ENCODE measurements at places on chromosomes 12 and 14. TPM values are rescaled to one million over a fixed set of nuclear protein-coding genes. Genes with fewer than 3 reads are reported as not detected.
A peak's percentile ranks its signal among the peaks of the same experiment; 100 is the strongest.

GRCh38 chr12:48053883-48054282 is 49.6 kb upstream of the COL2A1 start:
- no peak for DNase-seq

- peak; percentile 29 for DNase-seq
These were observed 238.9 kb upstream of the LMO3 start for GRCh38 chr12:16844875-16845274.

Gene ALX1
- 0.25 TPM for total RNA-seq

Gene NGB
- total RNA-seq, result 0.33 TPM

DNA sequence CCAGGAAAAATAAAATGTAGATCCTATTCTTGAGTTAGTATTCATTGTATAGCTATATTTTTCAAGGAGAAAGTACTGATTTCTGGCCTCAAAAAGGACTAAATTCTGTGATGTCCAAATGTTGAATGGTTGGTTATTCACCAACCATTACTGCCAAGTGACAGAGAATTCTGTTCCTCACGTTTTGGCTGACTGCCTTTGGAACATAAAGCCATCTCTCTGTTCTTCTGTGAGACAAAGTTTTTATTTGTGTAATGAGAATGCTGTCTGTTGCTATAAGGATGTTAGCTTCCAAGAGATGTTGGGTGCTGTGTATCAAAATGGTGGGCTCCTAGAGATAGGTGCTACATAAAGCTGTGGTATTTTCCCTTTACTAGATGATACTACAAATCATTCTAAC is 9.3 kb downstream of the ZNF410 start:
- DNase-seq, result no peak

Measured in WTC11 (cell line).